ENCODE measurements at places on chromosomes 5 and 9.

DNA sequence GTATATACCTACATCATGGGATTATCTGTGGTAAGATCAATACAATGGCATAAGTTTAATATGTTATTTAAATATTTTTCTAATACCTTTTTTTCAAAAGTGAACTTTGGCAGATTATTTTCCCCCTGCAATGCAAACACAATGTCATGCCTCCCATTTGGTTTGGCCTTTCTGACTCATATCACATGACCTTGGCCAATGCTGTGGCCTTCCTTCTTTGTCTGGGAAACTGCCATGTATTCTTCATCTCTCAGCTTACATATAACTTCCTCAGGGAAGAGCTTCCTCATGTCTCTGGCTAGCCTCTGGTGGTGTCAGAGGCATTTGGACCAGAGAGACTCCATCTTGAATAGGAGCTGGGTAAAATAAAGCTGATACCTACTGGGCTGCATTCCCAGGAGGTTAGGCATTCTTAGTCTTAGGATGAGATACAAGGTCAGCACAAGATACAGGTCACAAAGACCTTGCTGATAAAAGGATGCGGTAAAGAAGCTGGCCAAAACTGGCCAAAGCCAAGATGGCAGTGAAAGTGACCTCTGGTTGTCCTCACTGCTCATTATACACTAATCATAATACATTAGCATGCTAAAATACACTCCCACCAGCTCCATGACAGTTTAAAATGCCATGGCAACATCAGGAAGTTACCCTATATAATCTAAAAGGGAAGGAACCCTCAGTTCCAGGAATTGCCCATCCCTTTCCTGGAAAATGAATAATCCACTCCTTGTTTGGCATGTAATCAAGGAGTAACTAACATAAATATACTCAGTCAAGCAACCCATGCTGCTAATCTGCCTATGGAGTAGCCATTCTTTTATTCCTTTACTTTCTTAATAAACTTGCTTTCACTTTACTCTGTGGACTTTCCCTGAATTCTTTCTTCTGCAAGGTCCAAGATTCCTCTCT is 76.0 kb downstream of the C9orf153 start:
- DNase-seq, result no peak

DNA sequence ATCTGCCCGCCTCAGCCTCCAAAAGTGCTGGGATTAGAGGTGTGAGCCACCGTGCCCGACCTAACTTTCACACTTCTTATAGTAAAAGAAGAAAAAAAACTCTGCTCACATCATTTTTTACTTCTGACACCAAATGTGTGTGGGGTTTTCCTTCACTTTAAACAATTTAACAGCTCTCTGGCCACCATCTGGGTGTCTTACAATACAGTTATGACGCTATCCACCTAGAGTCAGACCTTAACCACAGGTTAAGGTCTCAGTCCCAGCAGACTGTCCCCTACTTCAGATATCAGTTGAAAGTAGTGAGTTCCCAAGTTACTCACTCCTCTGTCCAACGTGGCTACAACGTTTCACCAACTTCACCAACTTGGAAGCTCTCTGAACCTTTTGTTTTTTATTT is 15.4 kb upstream of the ATP6V1G1 start:
- DNase-seq, result no peak

DNA sequence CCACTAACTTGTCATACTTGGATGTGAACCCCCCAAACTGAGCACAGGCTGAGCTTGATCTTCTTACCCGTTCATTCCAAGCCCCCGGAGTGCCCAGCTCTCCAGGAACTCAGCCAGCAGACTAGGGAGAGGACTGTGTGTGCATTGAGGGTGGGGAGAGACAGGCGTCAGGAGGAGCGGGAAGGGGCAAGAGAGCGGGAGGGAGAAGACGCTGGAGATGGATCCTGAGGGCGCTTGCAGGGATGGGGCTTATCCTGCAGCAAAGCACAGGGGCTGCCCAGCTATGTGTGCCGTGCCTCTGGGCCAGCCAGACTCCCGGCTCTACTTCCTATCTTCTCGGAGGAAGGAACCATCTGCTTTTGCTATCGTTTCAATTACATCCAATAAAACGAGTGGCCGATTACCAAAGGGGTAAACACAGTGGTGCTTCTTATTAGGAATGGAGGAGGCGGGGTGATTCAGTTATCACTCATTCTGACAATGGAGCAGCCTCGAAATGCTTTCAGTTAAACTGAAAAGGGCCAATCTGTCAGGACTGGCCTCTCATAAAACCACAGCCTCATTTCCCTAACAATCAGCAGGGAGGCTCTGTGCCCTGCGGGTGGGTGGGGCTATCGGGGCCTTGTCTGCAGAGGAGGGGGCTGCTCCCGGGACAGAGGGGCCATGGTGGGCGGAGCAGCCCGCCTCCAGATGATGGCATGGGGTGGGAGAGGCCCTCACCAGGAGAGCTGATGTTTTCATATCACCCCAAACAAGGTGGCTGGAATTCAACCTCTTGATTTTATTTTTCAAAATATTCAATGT is 168.2 kb downstream of the DAB2IP start:
- no peak for DNase-seq

- no peak for DNase-seq
Observed at GRCh38 chr9:33375841-33376321, 26.5 kb downstream of the AQP7 start.

GRCh38 chr9:69746859-69747560 is 12.8 kb downstream of the PTAR1 start:
- DNase-seq, result no peak

DNA sequence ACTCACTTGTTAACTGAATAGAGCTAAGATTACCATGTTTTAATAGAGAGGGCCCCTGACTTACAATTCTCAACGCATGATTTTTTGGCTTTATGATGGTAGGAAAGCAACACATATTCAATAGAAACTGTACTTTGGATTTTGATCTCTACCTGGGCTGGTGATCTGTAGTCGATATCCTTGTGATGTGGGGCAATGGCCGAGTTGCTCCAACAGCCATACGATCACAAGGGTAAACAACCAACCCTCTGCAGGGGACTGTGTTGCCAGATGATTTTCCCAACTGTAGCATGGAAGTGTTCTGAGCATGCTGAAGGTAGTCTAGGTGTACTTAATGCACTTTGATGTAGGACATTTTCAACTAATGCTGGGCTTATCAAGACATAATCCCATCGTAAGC is 36.5 kb downstream of the NSUN2 start:
- DNase-seq, result no peak

GRCh38 chr9:122100756-122101155 is 7.6 kb upstream of the TTLL11 start:
- no peak for DNase-seq

- DNase-seq, result no peak
Observed at GRCh38 chr5:181120306-181120705, 10.7 kb downstream of the OR2V1 start.

DNA sequence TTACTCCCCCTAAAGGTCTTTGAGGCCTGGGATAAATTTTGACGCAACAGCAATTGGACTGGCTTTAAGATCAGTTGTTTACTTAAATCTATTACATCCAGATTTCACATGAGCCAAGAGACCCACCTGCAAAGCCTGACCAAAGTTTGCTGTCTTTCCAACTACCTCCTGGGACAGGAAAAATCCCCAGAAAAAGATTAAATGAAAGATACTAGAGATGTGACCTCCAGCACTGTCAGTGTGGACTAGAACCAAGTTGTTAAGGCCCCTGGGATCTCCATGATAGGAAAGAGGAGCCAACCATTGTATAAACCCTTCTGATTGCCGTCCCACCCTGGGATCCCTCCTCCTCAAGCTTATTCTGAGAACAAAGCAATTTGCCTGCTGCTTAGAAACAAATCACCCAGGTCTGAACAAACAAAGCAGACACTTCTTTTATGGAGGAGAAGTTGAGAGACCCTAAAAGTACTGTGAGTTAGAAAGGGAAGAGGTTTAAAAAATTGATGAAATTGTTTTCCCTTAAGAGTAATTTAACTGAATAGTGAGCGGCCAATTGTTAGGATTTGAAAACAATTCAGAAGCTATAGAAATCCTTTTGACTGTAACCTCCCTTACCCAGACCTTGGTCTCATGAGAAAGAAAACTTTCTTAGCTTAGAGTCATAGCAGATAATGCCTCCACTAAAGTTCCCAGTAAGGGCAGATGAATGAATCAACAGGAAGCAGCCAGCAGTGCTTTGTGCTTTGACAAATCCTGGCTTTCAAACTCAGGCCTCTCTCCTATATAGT is 255.2 kb downstream of the TMEM167A start:
- no peak for DNase-seq
